ENCODE measurements at places on chromosomes 12 and 14.

DNA sequence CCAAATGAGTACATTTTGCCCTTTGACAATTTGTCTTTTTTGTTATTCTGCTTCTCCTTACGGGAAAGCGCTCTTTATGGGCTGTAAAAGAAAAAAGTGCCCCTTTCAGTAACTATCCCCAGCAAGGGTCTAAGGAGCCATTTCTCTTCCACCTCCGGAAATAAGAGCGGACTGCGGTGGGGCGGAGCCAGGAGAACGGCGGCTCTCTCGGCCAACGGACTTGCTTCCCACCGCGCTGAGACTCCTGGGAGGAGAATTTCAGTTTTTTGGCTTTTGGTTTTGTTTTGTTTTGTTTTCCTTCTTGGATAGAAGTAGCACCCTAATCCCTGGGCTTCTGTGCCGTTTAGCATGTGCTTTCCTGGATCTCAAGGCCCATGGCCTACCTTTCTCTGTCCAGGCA, 43.5 kb downstream of the ZNF641 start:
- DNase-seq: no peak

DNA sequence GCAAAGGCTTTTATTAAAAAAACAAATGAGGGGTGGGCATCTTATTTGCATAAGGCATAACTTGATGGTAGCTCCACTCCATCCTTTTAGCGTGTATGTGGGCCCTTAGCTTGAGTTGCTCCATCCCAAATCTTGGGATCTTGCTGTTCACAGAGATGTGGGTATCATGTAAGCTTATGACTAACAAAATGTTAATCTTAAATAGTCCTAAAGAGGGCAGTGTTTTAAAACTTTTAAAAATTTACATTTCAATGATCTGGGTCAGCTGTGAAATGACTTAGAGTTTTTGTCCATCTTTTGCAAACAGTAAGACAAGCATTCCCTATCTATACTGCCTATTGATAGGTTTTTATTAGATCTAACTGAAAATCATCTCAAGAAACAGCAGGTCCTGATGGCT, 86.0 kb downstream of the SLCO1A2 start:
- DNase-seq: peak; percentile 11

DNA sequence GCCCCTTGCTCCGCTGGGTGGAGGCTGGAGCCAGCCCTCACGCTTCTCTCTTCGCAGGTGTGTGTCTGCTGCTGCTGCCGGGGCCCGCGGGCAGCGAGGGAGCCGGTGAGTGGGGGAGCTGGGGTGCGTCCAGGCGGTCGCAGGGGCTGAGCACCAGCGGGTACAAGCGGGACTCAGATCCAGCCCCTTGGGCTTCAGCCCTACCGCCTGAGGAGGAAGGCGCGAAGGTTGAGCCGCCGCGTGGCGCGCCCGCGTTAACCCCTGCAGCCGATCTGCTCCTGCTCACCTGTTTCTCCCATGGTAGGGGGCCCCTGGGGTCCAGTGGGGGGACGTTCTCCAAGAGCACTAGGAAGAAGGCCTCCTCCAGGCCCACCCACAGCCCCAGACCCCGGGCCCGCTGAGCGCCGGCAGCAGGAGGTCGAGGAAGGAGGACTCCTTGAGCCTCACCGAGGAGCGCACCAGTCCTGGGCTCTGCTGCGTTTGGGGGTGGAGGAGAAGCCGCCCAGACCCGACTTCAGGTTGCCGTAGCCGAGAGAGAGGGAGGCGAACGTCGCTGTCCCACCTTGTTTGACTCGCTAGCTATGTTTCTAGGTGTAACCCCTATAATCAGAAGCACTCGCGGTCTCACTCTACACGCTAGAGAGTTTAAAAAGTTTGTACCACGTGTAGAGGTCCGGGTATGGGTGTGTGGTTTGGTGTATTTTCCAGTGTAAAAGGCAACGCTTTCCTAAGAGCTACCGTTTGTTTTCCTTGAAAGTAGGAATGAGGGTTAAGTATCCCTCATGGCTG, 834 bp downstream of the COCH start:
- peak; percentile 44 for DNase-seq

DNA sequence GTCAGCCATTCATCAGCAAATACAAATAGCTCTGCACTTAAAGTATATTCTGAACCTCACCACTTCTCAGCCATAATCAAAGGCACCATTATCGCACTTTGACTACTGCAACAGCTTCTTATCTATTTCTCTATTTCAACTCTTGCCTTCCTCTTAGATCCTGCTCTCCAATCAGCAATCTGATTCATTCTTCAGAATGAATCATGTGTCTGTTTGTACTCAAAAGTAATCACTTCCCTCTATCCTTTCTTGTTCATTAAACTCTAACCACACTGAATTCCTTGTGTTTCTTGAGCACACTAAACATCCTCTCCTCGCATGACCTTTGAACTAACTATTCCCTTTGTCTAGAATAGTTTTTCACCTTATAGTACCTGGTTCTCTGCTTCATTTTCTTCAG, 12.8 kb upstream of the OR4E1 start:
- DNase-seq: no peak

DNA sequence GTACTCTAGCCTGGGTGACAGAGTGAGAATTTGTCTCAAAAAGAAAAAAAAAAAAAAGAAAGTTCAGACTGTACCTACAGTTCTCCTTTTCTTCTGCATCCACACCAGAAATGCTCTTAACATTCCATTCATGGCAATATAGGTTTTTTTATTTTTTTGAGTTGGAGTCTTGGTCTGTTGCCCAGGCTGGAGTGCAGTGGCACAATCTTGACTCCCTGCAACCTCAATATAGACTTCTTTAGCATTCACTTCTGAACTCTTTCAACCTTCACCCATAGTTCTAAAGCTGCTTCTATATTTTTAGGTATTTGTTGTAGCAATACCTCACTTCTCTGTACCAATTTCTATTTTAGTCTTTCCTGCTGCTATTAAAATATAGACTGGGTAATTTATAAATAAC, 1095.7 kb downstream of the FLRT2 start:
- DNase-seq: no peak

DNA sequence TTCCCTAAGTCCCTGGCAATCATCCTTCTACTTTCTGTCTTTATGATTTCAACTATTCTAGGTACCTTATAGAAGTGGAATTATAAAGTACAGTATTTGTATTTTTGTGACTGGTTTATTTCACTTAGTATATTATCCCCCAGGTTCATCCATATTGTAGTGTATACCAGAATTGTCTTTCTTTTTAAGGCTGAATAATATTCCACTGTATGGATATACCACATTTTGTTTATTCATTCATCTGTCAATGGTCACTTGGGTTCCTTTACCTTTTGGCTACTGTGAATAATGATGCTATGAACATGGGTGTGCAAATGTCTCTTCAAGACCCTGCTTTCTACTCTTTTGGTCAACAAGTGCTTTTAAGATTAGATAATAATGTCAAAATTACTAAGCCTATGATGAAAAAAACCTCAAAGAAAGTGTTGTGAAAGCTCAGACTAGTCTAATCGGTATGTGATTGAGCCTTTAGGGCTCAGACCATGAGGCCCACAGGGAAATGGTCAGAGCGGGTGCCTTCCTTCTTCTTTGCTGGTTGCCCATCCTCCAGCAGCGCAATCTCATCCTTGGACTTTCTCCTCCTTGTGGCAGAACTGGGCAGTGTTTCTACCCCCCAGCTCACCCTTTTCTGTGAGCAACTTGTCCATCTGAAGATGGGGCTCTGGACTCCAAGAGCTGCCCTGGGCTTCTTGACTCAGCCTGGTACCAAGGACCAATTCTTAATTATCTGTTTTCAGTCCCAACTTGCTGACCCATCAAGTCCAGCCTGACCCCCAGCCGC, 105.4 kb downstream of the TTC8 start:
- DNase-seq: no peak

DNA sequence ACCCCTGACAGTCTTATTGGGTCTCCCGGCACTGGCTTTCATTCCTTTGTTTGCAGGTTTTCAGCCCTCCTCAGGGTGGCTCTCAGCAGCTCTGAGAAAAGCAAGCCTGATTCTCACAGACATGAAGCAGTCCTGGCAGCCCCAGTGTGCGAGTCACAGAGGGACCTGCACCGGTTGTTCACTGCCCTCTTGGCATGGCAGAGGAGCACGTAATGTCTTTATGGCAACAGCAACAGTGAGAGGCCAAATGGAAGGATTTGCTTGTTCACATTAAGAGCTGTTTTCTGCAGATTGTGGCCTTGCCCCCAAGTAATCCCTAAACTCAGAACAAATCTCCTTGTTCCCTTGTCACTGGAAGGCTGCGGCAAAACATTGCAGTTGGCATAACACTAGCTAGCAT, 3.4 kb downstream of the KCNA5 start:
- no peak for DNase-seq

DNA sequence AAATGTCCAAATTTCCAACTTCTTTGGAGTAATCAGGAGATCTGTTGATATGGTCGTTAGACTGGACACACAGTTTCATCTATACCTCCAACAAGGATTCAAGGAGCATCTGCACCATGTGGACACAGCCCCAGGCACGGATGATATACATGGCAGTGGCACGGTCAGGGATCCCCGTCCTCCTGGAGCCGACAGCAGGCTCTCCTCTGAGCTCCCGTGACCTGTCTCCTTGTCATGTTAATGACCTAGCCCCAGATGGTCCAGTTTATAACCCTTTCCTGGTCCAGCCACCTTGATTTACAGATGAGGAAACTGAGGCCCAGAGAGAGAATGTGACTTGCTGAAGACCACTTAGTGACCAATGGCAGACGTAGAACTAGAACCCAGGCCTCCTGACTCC, 16.5 kb upstream of the SERPINA4 start:
- no peak for DNase-seq

DNA sequence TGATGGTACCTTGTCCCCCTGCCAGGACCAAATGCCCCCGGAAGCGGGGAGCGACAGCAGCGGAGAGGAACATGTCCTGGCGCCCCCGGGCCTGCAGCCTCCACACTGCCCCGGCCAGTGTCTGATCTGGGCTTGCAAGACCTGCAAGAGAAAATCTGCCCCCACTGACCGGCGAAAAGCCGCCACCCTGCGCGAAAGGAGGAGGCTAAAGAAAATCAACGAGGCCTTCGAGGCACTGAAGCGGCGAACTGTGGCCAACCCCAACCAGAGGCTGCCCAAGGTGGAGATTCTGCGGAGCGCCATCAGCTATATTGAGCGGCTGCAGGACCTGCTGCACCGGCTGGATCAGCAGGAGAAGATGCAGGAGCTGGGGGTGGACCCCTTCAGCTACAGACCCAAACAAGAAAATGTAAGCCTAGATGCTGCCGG, 410 bp downstream of the MYF6 start:
- no peak for DNase-seq

DNA sequence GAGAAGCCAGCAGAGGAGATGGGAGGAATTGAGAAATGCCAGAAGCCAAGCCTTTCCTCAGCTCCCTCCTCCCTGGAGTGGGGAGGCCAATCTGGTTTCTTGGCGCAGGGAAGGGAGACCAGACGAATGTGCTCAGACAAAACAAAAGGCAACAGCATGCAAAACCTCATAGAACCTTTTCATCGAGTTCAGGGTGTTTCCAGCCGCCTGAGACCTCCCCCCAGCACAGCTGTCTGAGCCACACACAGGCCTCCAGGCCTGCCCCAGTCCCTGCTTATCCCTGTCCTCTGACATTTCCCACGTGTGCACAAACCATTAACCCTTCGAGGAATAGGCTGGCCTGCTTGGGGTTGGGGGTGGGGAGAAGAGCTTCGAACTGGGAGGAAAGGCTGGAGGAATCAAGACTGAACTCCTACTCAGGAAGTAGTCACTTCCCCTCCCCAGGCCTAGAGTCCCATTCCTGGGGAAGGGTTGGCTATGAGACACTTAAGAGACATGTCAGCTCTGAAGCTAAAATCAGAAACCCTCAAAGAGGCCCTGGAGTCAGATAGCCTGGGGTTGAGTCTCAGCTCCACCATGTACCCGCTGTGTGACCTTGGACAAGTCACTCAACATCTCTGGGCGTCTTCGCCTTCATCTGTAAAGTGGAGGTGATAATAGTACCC, 10.7 kb downstream of the TBX3 start:
- no peak for DNase-seq

DNA sequence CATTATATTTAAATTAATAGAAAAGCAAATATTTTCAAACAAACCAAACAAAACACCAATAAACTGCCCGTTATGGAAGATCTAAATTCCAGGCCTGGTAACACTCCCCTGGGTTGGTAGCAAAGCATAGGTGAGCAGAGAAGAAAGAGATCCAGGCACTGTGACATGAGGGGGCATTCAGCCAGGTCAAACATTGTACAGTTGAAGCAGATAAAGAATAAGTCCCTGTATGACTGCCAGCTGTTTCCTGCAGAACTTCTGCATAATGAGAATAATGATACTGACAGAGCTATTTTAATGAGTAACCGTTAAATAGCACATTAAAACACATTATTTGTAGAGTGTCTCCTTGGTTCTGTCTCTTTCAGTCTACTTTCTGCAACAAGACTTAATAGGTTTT, 35.4 kb downstream of the SLC38A1 start:
- peak; percentile 33 for DNase-seq

DNA sequence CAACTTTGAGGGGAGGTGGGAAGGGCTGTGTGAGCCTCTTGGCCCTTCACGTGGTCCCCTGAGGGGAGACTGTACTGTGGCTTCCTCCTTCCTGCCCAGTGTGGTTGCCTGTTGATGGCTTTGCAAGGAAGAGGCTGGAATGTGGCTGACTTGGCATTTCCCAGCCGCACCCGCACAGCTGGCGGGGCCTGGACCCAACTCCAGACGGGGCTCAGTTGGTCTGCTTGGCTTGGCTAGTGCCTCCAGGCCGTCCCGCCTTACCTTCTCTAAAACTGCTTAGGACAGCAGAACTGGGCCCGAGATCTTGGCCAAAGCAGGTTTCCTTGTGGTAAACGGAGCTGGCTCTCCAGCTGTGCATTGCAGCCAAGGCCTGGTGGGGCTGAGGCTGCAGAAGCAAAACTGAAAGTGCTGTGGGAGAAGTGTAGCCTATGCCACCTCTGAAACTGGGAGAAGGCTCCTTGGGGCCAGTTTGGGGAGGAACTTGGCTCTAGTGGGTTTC, 139.5 kb downstream of the SMOC1 start:
- no peak for DNase-seq

DNA sequence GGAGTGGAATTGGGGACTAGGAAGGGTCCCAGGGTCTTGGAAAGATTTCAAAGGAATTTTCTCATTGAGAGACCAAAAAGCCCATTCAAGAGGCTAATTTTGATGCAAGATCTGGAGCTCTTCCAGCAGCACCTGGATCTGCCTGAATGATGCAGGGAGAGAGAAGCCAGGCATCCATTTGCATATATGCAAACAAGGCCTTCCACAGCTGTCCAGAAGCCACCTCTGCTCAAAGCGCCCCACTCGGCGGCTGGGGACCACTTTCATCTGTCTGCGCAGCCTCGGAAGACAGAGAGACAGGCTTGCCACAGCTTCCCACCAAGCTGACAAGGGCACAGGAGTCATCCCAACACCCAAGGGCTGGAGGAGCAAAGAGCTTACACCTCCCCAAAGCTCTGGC, 295.6 kb downstream of the DPF3 start:
- DNase-seq: no peak

GRCh38 chr12:27807063-27807703, 27.1 kb upstream of the MANSC4 start:
- no peak for DNase-seq

DNA sequence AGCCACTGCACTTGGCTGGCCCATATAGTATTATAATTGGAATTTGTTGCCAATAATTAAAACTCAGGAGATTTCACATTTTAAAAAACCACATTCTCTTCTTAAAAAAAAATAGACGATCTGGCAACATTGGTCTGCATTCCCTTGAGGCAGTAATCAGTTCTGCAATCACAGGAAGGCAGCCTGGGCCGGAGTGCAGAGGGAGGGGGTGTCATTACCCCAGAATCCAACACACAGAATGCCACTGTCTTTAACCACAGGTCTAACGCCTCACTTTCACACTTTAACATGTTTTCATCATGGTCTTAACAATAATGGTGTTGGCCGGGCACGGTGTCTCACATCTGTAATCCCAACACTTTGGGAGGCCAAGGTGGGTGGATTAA, 100.1 kb downstream of the SCARB1 start:
- DNase-seq: no peak

GRCh38 chr14:93014058-93015023, 91.4 kb downstream of the CHGA start:
- DNase-seq: no peak
